ENCODE measurements at places on chromosomes 6 and 20.

DNA sequence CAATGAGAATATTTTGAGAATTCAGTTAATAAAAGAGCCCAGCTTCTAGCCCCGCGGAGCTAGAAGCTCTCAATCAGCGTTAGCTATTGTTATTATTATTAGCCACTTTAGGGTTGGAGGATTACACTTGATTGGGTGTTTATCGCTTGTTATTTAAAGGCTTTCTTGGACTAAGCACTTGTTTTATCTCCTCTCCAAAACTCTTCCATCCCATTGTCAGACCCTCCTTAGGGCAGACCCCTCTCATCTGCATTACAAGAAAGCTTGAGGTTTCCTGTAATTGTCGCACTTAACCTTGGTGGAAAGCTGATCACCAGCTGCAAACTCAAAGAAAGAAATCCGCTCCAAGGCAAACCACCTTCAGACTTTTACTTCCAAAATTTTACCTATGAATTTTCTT lies 4.8 kb downstream of the DPPA5 start:
- no peak for DNase-seq

DNA sequence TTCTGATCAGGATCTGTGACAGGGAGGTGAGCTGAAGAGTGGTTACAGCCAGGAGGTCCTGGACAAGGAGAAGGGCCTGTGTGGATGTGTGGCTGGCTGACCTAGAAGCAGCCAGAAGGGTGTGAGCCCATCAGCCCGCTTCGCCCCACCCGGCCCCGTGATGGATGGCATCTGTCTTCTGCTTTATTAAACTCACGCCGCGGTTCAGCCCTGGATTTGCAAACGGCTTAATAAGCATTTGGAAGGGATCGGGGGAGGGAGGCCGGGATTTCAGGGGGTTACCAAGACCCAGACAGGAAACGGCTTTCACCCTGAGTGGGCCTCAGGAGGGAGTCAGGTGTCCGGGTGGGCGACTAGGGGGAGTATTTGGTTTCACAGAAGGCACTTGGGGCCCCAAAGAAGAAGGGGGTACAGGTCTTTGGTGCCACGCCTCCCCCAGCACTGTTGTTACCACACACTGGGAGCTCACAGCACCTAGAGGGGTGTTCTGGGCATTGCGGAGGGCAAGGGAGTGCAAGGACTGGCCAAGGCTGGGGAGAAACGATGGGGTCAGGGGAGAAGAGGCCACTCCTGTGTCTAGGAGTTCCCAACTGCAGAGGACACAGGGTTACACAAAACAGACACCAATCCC lies 53.8 kb upstream of the FOXP4 start:
- no peak for DNase-seq

DNA sequence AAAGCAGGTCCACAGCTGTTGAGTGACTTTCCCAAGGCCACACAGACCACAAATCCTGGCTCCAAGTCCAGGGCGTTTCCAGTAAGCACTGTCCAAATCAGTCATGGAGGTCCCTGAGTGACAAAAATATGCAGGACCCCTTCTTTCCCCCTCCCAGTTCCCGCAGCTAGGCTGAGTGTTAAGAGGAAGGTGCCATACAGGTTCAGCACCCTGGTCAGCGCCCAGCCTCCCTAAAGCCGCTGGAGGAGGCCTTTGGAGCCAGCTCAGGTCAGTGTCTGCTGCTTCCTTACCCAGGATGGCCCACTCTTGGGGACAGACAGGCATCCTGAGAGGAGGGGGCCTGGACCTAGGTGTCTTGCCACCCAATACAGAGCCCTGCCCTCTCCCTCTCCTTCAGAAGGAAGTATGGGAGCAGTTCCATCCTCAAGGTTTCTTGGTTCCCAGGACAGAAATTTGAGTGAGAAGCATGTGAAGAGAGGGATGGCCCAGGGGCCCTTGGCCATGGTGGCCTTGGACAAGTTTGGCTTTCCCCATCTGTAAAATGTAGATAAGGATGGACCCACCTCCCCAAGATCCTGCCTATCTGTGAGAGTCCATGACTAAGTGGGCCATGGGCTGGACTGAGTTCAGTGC lies 13.2 kb downstream of the TMEM74B start:
- peak; percentile 46 for DNase-seq

GRCh38 chr6:80543598-80544222 lies 437.2 kb downstream of the BCKDHB start:
- DNase-seq: peak; percentile 72

DNA sequence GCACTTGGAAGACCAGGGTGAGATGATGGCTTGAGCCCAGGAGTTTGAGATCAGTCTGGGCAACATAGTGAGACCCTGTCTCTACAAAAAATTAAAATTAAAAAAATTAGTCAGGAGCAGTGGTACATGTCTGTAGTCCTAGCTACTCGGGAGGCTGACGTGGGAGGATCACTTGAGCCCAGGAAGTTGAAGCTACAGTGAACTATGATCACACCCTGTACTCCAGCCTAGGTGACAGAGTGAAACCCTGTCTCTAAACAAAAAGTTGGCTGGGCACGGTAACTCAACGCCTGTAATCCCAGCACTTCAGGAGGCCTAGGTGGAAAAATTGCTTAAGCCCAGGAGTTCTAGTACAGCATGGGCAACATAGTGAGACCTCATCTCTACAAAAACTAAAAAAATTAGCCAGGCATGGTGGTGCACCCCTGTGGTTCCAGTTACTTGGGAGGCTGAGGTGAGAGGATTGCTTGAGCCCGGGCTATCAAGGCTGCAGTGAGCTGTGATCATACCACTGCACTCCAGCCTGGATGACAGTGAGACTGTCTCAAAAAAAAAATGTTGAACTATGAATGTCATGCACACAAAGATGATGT lies 60.8 kb upstream of the MYL9 start:
- DNase-seq: no peak

DNA sequence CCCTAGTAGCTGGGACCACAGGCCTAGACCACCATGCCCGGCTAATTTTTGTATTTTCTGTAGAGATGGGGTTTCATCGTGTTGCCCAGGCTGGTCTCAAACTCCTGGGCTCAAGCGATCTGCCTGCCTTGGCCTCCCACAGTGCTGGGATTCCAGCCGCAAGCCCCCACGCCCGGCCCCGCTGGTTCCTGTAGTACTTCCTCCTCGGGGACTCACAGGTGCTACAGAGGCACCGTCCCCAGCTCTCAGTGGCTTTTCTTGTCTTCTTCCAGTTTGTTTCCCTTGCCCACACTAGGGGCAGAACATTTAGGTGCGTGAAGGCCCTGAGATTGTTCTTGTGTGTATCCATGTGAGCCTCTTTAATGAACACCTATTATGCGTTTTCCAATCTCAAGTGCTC lies 773 bp upstream of the ZBP1 start:
- DNase-seq: no peak

GRCh38 chr20:12019715-12020114 lies 102.0 kb downstream of the BTBD3 start:
- DNase-seq: no peak

- DNase-seq: no peak
Observed at GRCh38 chr20:36932476-36933426, 18.8 kb downstream of the SAMHD1 start.

DNA sequence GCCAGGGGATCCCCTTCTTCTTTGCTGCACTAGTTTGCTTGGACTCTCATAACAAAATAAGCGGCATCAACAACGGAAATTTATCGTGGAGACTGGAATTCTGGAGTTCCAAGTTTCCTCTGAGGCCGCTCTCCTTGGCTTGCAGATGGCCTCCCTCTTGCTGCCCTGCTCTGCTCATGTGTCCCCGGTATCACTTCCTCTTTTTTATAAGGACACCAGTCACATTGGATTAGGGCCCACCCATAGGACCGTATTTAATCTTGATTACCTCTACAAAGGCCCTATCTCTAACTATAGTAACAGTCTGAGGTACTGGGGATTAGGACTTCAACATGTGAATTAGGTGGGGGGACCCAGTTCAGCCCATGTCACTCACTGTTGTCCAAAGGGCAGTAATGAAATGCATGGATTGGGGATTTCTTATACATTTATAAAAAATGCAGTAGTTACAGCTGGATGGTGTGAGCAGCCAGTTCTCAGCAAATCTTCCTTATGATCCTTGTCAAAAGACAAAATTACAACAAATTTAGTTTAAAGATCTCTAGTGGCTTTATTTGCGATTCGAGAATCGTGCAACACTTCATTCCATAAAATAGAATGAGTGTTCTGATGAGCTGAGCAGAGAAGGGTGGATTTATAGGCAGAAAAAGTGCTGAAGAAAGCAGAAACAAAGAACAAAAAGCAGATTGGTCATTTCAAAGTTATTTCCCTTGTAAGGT lies 59.3 kb upstream of the AKAP12 start:
- no peak for DNase-seq

GRCh38 chr6:51387907-51388306 lies 569.2 kb downstream of the TFAP2B start:
- DNase-seq: no peak

GRCh38 chr6:21188505-21189223 lies 404.9 kb upstream of the SOX4 start:
- peak; percentile 71 for DNase-seq

DNA sequence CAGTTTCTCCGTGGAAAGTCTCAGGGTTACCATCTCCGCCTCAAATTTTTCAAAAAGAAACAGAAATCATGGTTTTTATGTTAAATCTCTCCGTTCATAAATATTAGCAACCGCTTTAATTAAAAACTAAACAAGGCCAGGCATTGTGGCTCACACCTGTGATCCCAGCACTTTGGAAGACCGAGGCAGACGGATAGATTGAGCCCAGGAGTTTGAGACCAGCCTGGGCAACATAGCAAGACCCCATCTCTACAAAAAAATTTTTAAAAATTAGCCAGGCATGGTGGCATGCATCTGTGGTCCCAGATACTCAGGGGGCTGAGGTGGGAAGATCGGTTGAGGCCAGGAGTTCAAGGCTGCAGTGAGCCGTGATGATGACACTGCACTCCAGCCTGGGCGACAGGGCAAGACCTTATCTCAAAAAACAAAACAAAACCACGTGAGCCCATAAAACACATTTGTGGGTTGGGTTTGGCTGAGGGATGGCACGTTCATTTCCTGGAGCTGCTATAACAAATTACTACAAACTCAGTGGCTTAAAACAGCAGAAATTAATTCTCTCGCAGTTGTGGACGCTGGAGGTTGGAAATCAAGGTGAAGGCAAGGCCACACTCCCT lies 223.2 kb downstream of the ZNF217 start:
- no peak for DNase-seq

GRCh38 chr6:56096946-56097621 lies 150.3 kb downstream of the COL21A1 start:
- peak; percentile 56 for DNase-seq

- DNase-seq: no peak
Observed at GRCh38 chr6:17871836-17872235, 115.6 kb downstream of the KIF13A start.

- no peak for DNase-seq
Observed at GRCh38 chr6:117530467-117531242, 48.2 kb downstream of the DCBLD1 start.
